ENCODE measurements at places on chromosomes 3 and 15.
A peak's percentile ranks its signal among the peaks of the same experiment; 100 is the strongest.

GRCh38 chr3:66372681-66373350 lies 128.0 kb downstream of the LRIG1 start:
- DNase-seq, result no peak

DNA sequence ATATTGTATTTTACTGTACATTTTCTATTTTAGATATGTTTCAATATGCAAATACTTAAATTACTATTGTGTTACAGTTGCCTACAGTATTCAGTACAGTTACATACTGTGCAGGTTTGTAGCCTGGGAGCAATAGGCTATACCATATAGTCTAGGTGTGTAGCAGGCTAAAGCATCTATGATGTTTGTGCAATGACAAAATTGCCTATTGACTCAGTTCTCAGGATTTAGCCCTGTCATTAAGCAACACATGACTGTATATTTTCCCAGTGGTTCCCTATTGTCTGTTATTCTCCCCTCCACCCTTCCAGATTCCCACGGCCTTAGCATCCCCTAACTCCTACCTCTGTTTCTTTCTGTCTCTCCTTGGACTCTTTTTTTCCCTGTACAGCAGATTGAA lies 10.7 kb downstream of the MOBP start:
- DNase-seq, result no peak

- DNase-seq, result no peak
These were observed 76.4 kb downstream of the HES1 start for GRCh38 chr3:194212161-194212844.

GRCh38 chr3:156761007-156761406 lies 65.1 kb upstream of the LEKR1 start:
- no peak for DNase-seq

GRCh38 chr3:16808393-16809107 lies 76.2 kb upstream of the PLCL2 start:
- DNase-seq, result no peak

- DNase-seq, result no peak
These were observed 289.6 kb downstream of the EFHB start for GRCh38 chr3:19644405-19644804.

DNA sequence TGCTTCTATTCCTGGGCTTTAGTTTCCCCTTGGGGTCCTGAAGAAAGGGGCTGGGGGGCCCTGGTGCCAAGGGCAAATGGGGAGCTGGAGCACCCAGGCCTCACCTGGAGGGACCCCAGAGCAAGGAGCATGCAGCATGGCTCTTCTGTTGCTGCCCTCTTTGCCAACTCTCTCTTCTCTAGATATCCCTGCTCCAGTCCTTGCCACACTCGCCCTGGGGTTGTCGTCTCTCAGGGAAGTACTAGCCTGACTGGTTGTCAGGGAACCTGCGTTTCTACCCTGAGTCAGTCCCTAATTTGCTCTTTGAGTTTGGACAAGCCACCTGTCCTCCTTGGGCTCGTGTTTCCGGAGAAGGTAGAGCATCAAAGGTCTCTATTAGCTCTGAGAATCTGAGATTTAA lies 63.7 kb upstream of the UBE2Q2 start:
- DNase-seq, result no peak

GRCh38 chr3:13003608-13004007 lies 69.6 kb downstream of the IQSEC1 start:
- DNase-seq, result no peak

DNA sequence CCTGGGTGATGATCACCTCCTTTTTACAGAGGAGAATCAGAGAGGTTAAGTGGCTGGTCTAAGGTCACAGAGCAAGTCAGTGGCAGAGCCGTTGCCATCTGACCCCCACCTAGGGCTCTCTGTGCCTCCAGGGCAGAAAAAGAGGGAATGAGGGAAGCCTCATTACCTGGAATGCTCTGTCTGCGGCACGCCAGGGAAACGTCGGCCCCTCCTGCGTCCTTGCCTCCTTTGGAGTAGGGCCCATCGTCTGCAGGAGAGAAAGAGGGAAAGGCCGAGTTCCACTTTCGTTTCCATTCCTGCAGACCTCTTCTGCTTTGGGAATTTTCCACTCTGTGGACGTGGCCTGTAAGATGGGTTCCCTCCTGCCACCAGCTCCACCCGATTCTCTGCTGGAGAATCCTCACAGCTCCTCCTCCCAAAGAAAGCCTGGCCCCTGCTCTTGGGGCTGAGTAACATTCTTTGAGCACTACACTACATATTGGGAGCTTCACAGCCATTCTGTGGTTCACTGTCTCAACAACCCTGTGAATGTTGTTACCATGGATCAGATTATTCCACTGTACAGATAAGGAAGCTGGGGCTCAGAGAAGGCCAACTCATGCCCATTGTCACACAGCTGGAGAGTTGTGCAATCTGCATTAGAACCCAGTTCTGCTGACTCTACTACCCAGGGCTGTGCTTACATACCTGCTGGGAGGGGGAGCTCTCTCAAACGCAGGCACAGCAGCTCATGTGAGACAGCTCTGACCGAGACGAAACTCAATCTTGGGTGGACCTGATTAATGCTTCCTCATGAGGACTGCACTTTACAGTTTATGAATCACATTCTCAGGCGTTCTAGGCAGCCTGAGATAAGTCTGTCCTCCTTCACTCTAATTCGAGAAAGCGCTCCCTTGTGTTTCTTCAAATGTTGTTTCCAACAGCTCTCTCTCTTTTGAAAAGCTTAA lies 14.2 kb downstream of the GRIP2 start:
- peak; percentile 56 for DNase-seq

DNA sequence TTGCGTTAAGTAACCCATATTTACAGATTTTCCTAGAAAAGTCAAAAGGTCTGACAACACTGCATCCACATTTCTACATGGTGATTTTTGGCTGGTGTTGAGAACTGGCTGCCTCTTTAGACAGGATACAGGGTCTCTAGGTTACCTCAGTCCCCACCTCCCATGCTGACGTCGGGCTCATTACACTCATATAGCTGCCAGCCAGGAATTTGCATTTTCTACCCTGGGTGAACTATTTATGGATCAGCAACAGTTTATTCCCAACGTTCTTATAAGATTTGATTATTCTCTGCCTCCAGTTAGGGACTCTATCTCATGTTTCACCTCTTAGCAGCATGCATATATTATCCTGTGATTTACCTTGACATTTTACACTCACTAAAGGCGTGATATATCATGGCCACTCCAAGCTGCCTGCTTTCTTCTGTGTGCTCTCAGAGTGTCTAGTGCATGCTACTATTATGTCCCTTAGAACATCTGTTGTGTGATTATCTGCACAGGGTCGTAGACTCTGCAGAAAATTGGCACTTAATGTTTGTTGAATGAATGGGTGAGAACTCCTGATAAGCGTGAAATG lies 49.0 kb downstream of the CLDN11 start:
- DNase-seq, result no peak

- DNase-seq, result no peak
These were observed 19.5 kb downstream of the ANAPC13 start for GRCh38 chr3:134466331-134466730.

DNA sequence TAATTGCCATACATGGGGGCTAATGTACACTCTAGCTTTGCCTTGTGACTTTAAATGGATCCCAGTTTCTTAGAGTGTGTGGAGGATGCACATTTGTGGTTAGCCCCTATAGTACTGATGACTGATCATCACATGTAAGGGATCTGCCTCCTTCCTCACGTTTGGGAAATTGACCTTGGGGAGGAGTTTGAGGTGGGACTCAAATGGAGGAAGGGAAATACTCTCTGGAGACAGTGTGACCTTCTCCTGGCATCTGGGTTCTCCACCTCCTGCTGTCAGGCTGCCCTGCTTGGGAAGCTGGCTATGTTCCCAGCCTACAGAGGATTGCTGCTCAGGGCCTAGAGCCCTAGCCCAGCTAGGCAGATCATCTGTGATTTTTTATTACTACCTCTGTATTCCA lies 48.7 kb downstream of the PPM1L start:
- DNase-seq, result no peak

DNA sequence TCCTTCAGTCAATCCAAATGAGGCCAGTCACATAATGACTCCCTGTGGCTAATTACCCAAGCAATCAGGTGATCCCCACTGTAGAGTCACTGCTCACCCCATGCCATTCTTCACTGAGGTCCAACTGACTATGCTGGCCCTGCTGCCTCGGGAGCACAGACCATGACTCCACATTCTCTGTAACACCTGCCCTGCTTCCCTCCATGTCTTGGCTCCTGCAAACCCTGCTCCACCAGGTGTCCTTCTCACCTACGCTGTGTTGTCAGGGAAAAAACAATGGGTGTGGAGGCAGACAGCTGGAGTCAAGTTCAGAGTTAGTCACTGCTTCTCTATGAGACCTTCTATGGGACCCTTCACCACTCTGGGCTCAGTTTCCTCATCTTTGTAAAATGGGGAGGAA lies 6.1 kb upstream of the SFMBT1 start:
- DNase-seq, result no peak

GRCh38 chr3:70539908-70540307 lies 227.5 kb upstream of the MDFIC2 start:
- no peak for DNase-seq

DNA sequence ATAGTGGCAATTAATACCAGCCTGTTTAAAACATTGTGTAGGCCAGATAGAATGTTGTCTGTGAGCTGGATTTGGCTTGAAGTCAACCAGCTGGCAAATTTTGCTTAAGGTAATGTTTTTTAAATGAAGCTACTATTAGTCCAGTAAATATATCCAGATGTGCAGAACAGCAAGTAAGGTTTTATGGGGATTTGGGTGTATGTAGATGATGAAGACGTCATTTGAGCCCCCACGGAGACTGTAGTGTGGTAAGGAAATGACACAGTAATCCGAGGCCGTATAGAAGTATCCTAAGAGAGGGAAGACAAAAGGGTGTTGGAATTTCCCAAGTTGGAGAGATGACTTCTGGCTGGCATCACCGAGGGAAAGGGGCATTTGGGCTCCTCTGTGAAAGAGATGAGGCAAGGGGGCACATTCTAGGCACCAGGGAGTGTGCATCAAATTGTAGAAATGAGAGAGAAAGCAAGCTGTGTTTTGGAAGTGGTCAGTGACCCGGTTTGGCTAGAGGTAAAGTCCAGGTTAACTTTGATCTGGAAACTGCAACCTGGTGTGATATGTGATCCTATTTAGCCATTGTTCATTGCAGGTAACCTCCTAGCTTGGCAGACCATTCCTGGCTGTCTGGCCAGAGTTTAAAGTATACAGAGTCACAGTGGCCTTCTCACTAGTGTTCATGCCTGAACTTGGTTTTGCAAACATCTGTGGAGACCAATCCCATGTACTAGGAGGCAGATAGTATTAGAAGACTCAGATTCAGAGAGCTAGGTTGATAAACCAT lies 104.2 kb downstream of the ITPR1 start:
- no peak for DNase-seq

DNA sequence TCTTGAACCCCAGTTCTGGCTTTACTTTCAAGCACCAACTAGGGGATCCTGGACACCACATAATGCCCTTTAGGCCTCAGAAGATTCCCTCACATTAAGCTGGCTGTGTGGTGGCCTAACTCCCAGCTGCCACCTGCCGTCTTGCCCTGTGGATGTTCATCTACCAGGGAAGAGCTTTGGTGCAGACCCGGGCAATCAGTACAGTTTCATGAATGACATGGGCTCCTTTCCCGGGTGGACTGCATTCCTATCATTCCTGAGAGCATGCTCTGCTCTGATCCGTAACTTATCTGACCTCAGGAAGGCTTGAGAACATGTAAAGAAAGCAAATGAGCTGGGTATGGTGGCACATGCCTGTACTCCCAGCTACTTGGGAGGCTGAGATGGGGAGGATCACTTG lies 50.0 kb upstream of the GSK3B start:
- peak; percentile 77 for DNase-seq

GRCh38 chr3:186342197-186342596 lies 19.8 kb downstream of the DGKG start:
- DNase-seq, result no peak

DNA sequence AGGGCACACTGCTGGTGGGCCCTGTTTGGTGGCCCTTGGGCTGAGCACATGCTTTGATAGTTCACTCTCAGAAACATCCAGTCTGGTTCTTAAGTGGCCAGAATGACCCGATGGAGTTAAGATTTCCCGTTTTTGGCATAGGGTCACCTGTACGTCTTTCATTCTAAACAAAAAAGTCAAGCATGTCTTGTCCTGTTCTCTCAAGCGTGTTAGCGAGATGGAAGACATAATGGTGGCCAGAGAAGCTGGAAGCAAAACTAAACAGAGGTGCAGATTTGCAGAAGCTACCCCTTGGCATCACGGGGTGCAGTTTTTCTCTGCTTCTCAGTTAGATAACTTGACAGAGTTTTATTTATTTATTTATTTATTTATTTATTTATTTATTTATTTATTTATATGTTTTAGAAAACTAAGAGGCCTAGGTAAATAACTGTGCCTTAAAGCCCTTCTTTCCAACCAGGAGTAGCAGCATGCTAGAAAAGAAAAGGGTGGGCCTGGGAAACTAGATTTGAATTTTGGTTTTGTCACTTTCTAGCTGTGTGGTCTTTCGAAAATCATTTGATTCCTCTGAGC lies 63.0 kb downstream of the ST6GAL1 start:
- no peak for DNase-seq

- no peak for DNase-seq
These were observed 32.6 kb upstream of the SKIL start for GRCh38 chr3:170324962-170325361.

DNA sequence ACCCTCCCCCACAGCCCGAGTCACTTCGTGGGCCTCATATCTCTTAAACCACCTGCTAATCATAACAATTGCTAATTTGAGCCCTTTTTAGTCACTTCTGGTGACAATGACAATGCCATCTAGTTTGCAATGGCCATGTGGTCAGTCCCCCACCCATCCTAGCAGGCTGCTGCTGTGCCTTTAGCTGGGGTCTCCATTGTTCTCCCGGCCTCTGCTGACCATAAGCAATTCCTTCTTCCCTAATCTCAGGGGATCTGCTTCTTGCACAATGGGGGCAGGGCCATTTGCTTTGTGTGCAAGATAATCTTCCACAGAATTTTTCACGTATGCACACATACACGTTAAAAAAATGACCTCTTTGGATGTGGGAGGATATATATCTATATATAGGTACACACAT lies 406.1 kb upstream of the ONECUT1 start:
- DNase-seq, result no peak

GRCh38 chr3:189689625-189690024 lies 58.4 kb downstream of the TP63 start:
- no peak for DNase-seq

GRCh38 chr3:99760629-99761028 lies 57.0 kb upstream of the CMSS1 start:
- DNase-seq, result peak; percentile 71

- DNase-seq, result no peak
These were observed 261.1 kb downstream of the EPHB1 start for GRCh38 chr3:135056084-135056730.

DNA sequence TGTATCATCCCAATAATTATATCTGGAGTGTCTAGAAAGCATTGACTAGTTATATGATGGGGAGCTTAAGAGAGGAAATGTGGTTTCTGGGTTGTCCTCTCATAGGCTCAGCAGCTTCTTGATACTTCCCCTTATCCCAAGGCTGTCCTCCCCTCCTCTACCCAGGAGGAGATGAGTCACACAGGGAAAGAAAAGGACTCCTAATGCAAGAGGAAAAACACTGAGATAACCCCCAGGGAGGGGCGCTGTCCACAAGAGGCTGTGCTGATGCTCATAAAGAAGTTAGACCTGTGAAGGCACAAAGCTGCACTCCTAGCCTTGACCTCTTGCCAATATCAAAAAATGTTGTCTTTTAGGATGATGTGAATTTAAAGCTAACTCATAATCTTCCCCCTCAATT lies 28.8 kb upstream of the GYG1 start:
- DNase-seq, result peak; percentile 58

- no peak for DNase-seq
These were observed 134.0 kb downstream of the SST start for GRCh38 chr3:187536185-187536584.

- DNase-seq, result no peak
These were observed 372.0 kb downstream of the GABRG3 start for GRCh38 chr15:27342991-27343390.

Data from AG10803 (cell line).